Sciatic nerve (tissue), 2 donors: ENCODE measurements at places on chromosomes 1 and 21. TPM values are rescaled to one million over a fixed set of nuclear protein-coding genes. Genes with fewer than 3 reads are reported as not detected.

GRCh38 chr1:113333056-113333455 lies 57.3 kb upstream of the MAGI3 start:
- DNase-seq = no peak

DNA sequence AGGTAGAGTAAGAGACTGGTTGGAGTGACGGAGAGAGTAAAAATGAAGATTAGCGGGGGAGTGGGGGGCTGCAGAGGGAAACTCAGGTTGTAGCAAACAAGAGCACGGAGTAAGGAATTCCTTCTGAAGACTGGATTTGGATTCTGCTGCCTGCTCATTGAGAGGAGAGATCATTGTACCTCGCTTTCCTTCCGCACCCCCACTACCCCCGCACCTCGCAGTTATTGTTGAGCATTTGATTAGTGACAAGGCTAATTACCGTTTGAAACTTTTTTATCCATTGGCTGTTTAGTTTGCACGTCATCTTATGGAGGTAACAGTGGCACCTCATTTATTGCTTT lies 463 bp downstream of the PRPF3 start:
- DNase-seq = no peak

- no peak for DNase-seq
Observed at GRCh38 chr1:181056560-181056959, 22.8 kb downstream of the MR1 start.

The BSND gene
- not detected for total RNA-seq

The B3GALT5 gene
- not detected for total RNA-seq

DNA sequence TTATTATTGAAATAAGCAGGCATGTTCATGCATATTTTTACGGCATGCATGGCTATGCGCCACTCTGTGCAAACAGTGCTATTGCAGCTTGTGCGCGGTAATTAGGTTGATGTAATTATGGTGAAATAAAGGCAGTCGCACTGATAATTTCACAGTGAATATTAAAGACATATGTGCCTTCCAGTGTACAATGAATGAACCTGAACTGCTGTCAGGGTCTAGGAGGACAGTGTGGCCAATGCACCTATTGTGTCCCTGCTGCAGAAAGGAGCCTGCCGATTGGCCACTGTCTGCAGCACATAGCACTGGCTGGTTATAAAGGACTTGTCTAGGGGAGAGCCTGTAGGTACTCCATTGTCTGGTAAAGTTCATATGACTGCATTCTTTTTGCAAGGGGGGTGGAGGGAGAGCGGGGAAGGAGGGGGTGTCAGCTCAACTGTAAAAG lies 340.4 kb downstream of the USP25 start:
- DNase-seq = no peak

The TEX38 gene
- not detected for total RNA-seq

DNA sequence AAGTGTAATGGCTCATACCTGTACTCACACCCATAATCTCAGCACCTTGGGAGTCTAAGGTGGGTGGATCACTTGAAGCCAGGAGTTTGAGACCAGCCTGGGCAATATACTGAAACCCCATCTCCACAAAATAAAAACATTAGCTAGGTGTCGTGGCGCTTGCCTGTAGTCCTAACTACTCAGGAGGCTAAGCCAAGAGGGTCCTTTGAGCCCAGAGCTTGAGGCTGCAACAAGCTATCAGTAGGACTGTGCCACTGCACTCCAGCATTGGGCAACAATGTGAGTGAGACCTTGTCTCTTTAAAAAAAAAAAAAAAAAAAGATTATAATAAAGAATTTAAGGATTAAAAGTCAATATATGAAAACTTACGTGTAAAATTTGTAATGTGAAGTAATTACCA lies 11.7 kb downstream of the BPNT1 start:
- no peak for DNase-seq
